ENCODE measurements at places on chromosomes 7 and 10. TPM values are rescaled to one million over a fixed set of nuclear protein-coding genes. Genes with fewer than 3 reads are reported as not detected.

GRCh38 chr7:118836933-118837332 is 612.4 kb downstream of the ANKRD7 start:
- DNase-seq: no peak

Gene ASZ1
- total RNA-seq: not detected

- no peak for DNase-seq
Measured at GRCh38 chr7:39413636-39414223, 152.5 kb upstream of the YAE1 start.

DNA sequence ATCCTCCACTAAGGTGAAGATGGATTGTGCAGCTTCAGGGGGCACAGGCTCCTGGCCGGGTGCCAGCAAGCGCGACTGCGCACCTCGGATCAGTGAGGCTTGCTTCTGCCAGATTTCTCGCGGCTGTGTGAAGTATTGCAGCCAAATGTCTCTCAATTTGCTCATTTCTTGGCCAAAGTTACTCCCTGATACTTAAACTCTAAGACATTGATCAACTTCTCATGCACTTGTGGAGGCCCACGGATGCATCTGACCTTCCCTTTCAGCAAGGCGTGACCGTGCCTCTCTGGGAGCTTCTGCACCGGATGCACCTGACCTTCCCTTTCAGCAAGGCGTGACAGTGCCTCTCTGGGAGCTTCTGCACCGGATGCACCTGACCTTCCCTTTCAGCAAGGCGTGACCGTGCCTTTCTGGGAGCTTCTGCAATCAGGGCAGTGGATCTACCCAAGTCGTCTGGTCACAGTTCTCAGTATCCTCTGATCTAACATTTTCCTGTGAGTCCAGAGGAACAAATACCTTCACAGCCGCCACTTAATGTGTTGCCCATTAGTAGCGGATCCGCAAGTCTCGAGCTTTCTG is 248.3 kb downstream of the ADARB2 start:
- DNase-seq: no peak

Gene SCART1
- total RNA-seq: 0.18 TPM

- DNase-seq: no peak
Measured at GRCh38 chr10:123517426-123517825, 148.7 kb upstream of the GPR26 start.

- no peak for DNase-seq
Measured at GRCh38 chr7:66362136-66362535, 157.0 kb downstream of the TPST1 start.

DNA sequence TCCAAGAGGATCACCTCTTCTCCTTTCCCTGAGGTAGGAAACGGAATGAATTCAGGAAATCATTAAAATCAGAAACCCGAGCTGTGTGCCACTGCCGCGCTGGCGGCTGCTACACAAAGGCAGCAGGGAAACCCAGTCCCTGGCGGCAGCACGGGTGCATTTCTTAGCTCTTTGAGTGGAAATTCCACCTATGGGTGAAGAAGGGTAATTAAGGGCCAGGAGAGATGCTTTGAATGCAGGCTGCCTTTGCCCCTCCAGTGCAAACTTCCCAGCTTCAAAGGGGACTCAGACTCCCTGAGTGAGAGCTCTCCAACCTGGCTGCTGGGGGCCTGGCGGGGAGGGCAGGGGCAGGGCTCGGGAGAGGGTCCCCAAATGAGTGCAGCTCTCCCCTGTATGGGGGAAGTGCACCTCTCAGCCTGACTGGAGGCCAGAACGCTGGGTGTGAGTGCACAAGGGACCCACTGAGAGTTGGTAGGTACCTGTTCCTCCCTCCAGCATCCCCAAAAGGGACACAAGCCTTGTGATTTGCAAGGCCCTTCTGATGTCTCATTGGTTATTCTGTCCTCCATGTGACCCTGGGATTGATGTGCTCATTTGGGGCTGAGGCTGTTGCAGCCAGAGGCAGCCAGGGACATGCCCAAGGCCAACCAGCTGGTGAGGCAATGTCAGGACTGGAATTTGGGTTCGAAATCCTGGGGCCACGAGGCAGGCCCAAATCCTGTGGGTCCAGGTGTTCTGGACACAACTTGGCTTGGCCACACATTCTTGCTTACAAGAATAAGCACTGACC is 16.3 kb upstream of the ZMIZ1 start:
- no peak for DNase-seq

- DNase-seq: peak; percentile 94
Measured at GRCh38 chr10:122140941-122141623, 130.0 kb upstream of the BTBD16 start.

Gene BUD23
- total RNA-seq: 42.2 TPM

DNA sequence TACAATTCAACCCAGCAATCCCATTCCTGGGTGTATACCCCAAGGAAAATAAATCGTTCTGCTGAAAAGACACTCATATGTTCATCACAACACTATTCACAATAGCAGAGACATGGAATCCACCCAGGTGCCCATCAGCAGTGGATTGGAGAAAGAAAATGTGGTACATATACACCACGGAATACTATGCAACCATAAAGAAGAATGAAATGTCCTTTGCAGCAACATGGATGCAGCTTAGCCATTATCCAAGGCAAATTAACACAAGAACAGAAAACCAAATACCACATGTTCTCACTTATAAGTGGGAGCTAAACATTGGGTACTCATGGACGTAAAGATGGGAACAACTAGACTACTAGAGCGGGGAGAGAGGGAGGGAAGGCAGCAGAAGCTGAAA is 207.8 kb downstream of the GATA3 start:
- no peak for DNase-seq

DNA sequence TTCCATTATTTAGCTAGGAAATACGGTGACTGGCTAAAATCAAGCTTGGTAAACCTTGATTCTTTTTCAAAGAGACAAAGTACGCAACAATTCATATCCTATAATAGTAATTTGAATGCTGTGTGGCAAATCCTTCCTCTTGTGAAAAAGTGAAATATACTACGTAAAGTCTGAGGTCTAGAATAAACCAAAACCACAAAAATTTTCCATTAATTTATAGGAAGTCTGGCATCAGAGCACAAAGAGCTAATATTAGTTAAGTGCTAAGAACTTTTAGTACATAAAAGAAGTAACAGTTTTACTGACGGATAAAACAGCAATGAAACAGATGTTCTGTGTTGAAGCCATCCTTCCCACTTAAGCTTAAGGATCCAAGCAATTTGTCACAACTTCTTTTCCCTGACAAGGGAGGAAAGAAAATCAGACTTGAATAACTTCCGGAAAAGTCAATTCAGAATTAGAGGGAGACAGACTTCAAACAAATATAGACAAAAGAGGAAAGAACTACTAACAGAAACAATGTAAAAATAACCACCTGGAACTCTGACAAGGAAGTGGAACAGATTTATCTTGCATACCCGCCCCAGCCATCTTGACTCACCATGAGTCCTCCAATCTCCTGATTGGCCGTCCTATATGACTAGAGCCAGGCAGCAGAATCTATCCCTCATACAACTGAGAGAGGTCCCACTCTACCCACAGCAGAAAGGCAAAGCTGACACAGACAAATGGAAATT is 34.6 kb downstream of the RHEB start:
- DNase-seq: no peak

Gene SFRP5
- total RNA-seq: not detected

- no peak for DNase-seq
Measured at GRCh38 chr10:48455392-48456151, 149.1 kb downstream of the MAPK8 start.

- no peak for DNase-seq
Measured at GRCh38 chr7:51075681-51076580, 240.7 kb downstream of the COBL start.

- DNase-seq: no peak
Measured at GRCh38 chr10:49689882-49690510, 10.5 kb downstream of the C10orf53 start.

Measured in SJSA1 (cell line).